Gastroesophageal sphincter (tissue), 4 donors: ENCODE measurements at places on chromosomes 16 and 17. TPM values are rescaled to one million over a fixed set of nuclear protein-coding genes. Genes with fewer than 3 reads are reported as not detected.

The CCL8 gene
- total RNA-seq, result not detected

GRCh38 chr16:75402821-75403475, 30.4 kb downstream of the CFDP1 start:
- ATAC-seq, result no peak

The DNASE1L2 gene
- not detected for total RNA-seq

- ATAC-seq, result no peak
Observed at GRCh38 chr17:47902039-47902744, 6.2 kb downstream of the SP2 start.

GRCh38 chr16:11133344-11133943, 122.6 kb downstream of the SOCS1 start:
- peak; percentile 83 for ATAC-seq

- no peak for ATAC-seq
Observed at GRCh38 chr17:77070888-77071279, 69.9 kb upstream of the SEC14L1 start.

GRCh38 chr17:44911133-44912001, 3.9 kb downstream of the GFAP start:
- peak; percentile 44 for ATAC-seq

- ATAC-seq, result no peak
Observed at GRCh38 chr17:41483991-41484826, 3.3 kb upstream of the KRT35 start.

GRCh38 chr17:20116683-20117309, 107.6 kb downstream of the SPECC1 start:
- ATAC-seq, result peak; percentile 57

GRCh38 chr17:6752068-6752909, 3.6 kb upstream of the XAF1 start:
- ATAC-seq, result peak; percentile 79

DNA sequence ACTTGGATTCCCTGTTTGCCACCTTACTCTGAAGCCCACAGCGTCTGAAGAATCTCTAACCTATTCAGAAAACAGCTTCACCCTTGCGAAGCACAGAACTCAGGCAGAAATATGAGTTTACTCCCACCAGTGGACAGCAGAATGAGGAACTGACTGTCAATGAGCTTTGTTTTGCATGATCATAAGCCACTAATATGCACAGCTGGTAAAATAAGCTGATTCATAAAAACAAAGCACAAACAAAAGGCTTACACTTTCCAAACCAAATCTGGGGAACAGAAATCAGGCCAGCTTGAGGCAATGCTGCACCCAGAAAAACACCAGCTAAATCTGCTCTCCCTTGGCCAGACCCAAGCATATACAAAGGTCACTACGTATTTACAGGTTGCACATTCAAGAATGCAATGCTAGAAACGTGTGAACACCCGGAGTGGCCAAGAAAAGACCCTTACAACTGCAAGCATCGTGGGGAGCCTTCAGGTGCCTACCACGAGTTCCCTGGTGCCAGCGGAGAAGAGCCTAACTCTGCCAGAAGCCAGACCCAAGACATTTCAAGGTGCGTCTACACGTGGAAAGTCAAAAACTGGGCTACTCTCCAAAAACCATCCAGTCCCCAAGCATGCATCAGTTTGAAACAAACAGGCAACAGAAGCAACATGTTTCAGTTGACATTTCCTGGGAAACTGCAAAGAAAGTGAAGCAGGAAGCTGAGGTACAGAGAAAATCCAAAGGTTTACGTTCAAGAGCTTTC, 207.1 kb downstream of the ZFHX3 start:
- ATAC-seq, result no peak

- no peak for ATAC-seq
Observed at GRCh38 chr16:55506708-55507107, 2.2 kb upstream of the LPCAT2 start.

- ATAC-seq, result no peak
Observed at GRCh38 chr17:78138204-78139060, 7.8 kb upstream of the C17orf99 start.

The LRRC46 gene
- total RNA-seq, result not detected
